ENCODE measurements at places on chromosomes 3 and 15. TPM values are rescaled to one million over a fixed set of nuclear protein-coding genes. Genes with fewer than 3 reads are reported as not detected.

The PLA2G4F gene
- total RNA-seq: not detected

DNA sequence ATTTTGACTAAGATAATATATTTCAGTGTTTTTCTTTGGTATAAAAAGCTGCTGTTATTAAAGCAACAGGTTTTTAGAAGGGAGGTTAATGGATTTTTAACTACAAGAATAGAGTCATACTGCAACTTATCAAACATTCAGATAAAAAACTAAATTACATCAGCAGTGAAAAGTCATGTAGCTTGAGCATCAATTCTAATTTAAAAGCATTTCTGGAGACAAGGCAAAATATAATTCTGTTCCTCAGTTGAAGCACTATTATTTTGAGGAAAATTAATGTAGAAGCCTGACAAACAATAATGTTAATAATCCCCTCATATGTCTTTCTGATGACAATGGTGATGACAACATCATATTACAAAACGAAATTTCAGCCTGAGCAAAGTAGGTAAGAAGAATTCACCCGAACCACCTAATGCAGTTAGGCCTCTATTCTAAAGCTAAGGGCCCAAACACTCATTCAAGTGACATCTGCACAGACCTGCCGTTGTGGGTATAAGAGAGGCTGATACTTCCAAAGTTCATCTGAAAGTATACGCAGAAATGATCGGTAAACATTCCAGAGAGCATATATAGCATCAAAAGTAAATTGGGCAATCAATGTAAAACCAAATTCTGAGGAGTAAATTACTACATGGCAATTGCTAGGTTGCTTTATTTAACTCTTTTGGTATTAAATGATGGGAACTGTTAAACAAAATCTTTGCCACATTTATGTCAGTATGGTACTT lies 12.8 kb upstream of the ROBO2 start:
- ATAC-seq: no peak

DNA sequence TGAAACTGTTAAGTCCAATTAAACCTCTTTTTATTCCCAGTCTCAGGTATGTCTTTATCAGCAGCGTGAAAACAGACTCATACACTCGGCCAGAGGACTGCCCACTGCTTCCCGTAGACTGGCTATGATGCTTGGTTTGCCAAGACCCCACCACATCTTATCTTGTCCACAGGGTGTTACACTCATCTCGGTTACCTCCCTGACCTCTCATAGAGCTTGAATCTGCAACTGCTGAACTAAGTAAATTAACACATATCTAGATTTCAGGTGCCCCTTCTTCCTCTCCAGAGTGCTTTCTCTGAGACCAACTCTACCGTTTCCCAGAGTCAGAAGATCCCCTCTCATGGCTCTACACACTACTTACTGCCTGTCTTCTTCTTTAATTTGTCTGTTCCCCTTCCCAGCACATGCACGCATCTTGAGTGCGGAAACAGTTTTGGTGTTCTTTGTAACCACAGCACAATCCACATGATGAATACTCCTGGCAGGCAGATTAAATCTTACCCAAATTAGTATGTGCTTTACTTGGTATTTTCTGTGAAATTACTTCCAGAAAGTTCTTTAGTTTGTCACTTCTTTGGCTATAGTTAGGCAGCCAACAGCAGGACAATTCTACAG lies 49.7 kb downstream of the CD200 start:
- no peak for ATAC-seq

The IL17RE gene
- 0.47 TPM for total RNA-seq

DNA sequence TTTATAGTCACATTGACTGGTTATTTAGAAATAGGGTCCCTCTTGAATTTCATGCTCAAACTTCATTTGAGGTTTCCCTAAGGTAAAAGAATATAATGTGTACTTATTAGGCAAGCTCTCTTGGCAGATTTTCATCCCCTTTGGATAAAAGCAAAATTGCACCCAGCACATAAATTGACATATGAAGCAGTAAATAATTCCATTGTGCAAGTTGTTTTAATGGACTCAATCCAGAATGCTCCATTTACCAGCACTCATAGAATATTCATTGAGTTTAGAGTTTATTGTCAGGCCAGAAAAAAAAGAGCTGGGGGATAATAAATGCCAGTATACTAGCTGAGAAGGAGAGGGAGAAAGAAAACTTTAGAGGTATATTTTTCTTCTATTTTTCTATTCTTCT lies 136.8 kb downstream of the TPRG1 start:
- no peak for ATAC-seq

DNA sequence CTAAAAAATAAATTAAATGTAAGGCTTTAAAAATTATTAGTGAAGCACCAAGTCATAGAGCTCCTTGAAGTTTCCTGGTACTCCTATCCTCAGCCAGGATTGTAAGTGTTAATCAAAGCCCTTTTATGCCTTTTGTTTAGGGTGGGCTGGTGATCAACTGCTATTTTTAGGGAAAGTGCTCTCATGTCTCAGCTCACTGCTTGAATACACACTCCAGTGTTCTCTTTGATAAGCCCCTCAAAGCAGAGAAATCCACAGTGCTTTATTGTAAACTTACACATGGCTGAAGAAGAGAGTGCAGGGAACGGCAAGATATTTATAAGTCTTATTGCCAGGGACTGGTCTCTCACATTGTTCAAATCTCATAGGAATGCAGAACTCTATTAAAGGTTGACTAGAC lies 156.4 kb upstream of the AZI2 start:
- no peak for ATAC-seq

DNA sequence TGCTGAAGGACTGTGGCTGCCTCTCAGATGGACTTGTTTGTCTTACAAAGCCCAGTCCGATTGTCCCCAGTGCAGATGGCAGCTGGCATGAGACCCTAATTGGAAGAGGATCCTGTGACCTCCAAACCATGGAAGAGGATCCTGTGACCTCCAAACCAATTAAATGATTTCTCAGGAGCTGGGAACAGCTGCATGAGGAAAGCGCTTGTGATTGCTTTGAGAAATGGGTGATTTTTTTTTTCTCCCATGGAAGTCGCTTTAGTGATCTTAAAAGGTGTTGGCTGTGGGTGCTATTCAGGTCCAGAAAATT lies 68.4 kb upstream of the LARS2 start:
- ATAC-seq: no peak

DNA sequence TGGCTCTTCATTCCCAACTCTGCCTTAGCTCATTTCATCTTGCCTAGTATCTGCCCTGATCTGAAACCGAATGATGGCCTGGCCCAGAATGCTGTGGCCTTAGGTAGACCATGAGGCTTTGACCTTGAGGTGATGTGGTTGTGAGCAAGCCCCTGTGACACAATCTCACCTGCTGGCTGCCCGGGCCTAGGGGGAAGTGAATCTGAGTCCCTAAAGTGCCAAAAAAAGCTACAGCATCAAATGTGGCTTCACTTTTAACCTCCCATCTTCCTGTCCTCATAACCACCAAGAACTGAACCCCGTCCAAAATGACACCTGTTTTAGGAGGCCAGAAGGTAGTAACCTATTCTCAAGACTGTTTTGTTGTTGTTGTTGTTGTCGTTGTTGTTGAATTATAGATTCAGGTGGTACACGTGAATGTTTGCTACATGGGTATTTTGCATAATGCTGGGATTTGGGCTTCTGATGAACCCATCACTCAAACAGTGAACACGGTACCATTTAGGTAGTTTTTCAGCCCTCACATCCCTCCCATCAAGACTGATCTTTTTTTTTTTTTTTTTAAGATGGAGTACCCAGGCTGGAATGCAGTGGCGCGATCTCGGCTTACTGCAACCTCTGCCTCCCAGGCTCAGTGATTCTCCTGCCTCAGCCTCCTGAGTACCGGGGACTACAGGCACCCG lies 54.6 kb downstream of the MCCC1 start:
- ATAC-seq: no peak

GRCh38 chr15:66123799-66124198 lies 129.8 kb downstream of the MEGF11 start:
- no peak for ATAC-seq

GRCh38 chr3:187401856-187402255 lies 33.7 kb downstream of the RTP4 start:
- ATAC-seq: no peak

The ZNF385D gene
- total RNA-seq: 9.8 TPM

- no peak for ATAC-seq
These were observed 219.5 kb downstream of the PLCH1 start for GRCh38 chr3:155525324-155525833.

The SI gene
- not detected for total RNA-seq

The HTR3E gene
- not detected for total RNA-seq

DNA sequence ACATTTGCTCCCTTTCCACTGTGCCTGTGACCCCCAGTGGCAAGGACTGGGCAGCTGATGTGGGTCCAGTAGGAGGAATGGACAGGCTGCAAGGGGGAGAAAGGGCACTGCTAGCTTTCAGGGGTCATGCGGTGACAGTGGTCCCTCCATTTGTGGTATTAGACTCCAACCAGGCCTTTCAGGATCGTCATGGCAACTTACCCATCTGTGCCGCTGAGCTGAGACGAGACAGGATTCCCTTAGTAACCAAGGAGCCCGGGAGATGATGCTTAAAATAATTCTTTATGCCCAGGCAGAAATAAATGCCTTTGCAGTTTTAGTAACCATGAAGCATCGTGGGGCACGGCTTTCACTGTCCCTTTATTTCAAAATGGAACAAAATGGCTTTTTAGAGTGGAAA lies 15.9 kb upstream of the MRPL3 start:
- ATAC-seq: no peak

The GAP43 gene
- total RNA-seq: 2.7 TPM

The VGLL3 gene
- 32.2 TPM for total RNA-seq

DNA sequence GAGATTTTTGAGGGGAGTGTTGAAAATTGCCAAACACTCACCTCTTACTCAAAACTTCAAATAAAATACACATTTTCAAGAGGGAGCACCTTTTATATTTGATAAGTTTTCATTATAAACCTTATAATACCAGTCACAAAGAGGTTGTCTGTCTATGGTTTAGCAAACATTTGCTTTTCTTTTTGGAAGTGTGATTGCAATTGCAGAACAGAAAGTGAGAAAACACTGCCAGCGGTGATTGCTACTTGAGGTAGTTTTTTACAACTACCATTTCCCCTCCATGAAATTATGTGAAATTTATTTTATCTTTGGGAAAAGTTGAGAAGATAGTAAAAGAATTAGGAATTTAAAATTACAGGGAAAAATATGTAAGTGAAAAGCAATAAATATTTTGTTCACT lies 20.1 kb downstream of the DIPK2A start:
- ATAC-seq: no peak

The ZBTB47 gene
- total RNA-seq: 102 TPM

DNA sequence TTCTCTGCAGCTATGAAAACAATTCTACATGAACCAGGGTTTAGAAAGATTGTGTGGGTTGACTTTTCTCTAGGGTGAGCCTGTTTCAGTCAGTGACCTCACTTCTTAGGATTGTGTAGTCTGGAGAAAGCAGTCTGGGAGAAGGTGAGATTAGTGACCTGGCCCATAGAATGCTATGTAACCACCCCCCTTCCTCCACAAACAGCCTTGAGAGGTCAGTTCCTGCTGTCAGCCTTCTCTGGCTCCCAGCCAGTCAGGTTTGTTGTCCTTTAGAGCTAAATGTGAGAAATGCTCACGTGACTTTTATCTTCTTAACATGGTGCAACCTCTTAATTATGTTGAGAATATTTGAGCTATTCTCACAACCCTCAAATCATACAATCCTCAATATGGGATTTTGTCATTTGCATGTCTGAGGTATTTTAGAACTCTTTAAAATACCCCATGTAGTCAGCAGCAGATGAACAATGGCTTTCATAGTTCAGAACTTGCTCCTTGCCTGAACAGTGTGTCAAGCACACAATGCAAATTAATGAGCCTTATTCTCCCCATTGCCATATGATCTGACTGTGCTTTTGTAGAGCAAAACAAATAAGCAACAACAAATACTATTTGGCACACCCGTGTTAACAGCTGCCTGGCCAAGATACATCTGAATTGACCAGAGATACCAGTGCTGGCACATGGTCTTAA lies 311.6 kb downstream of the CNTN6 start:
- no peak for ATAC-seq

Measured in gastroesophageal sphincter (tissue), 4 donors.